ENCODE measurements at places on chromosomes 13 and 19. TPM values are rescaled to one million over a fixed set of nuclear protein-coding genes. Genes with fewer than 3 reads are reported as not detected.

The KLK10 gene
- not detected for total RNA-seq

The MVB12A gene
- 46.7 TPM for total RNA-seq

The IZUMO2 gene
- total RNA-seq, result not detected

The CNN1 gene
- 267 TPM for total RNA-seq

The ATP8B3 gene
- total RNA-seq, result 3.3 TPM

The ZNF878 gene
- total RNA-seq, result 0.28 TPM

DNA sequence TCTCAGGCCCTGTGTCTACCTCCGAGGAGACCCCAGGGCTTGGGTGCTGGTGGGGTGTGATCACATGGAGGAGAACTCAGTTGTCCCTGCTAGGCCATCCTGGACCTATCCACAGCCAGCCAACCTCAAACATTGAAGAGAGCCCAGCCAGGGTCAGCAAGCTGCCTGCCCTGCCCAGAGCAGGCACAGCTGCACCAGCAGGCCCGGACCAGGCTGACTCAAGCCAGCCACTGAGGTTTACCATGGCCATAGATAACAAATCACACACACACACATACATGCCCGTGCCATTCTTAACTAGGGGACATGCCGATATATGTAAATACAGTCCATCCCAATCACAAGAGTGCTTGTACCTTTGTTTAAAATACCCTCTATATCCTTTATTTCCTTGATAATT lies 8.1 kb downstream of the ARHGEF7 start:
- no peaks in the 10 kb centered on the region for H3K27me3 ChIP-seq
- H3K36me3 ChIP-seq, result no peaks in the 10 kb centered on the region
- no peak overlapping the region for H3K27ac ChIP-seq
- no peak for DNase-seq

DNA sequence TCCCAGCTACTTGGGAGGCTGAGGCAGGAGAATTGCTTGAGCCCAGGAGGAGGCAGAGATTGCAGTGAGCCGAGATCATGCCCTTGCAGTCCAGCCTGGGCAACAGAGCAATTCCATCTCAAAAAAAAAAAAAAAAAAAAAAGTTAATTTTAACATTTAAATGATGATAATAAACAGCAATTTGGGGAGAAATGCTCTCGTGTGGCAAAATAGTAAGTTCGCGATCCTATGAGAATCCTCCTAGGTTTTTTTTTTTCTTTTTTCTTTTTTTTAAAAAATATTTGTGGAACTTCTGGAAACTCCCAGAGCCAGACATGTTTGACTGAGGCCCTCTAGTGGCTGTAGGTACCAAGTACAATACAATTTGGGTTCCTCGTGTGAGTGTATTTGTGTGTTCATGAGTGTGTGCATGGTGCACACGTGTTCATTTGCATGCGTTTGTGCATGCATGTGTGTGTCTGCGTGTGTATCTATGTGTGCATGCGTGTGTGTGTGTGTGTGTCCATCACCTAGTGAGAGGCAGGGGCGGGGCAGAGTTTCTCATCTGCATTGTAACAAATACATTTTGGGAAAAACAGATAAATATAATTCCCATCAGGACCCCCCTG lies 31.2 kb downstream of the TMPRSS9 start:
- H3K36me3 ChIP-seq, result no peaks in the 10 kb centered on the region
- DNase-seq, result no peak
- H3K27me3 ChIP-seq, result no peaks in the 10 kb centered on the region
- no peak overlapping the region for H3K27ac ChIP-seq
- H3K4me3 ChIP-seq, result no peak overlapping the region
- no peaks in the 10 kb centered on the region for H3K4me1 ChIP-seq

- H3K27me3 ChIP-seq, result no peaks in the 10 kb centered on the region
- H3K4me3 ChIP-seq, result no peak overlapping the region
- no peaks in the 10 kb centered on the region for H3K4me1 ChIP-seq
- DNase-seq, result no peak
- no peaks in the 10 kb centered on the region for H3K36me3 ChIP-seq
These were observed 388.4 kb downstream of the NDFIP2 start for GRCh38 chr13:79869326-79869725.

- peak; percentile 27 for DNase-seq
- peaks cover 8% of the 10 kb centered on the region for H3K4me1 ChIP-seq
- H3K27me3 ChIP-seq, result no peaks in the 10 kb centered on the region
These were observed 1.5 kb downstream of the CALM3 start for GRCh38 chr19:46602392-46603194.

GRCh38 chr13:66159511-66159910 lies 1070.6 kb downstream of the PCDH9 start:
- H3K36me3 ChIP-seq, result no peaks in the 10 kb centered on the region
- H3K4me3 ChIP-seq, result no peak overlapping the region
- H3K4me1 ChIP-seq, result no peaks in the 10 kb centered on the region

- no peak overlapping the region for H3K27ac ChIP-seq
- no peaks in the 10 kb centered on the region for H3K4me1 ChIP-seq
- no peaks in the 10 kb centered on the region for H3K36me3 ChIP-seq
- no peak for DNase-seq
These were observed 12.9 kb downstream of the CCDC70 start for GRCh38 chr13:51874651-51875050.
